ENCODE measurements at places on chromosomes 4 and X.

GRCh38 chr4:85864259-85865205, 389.6 kb downstream of the ARHGAP24 start:
- DNase-seq = no peak

- DNase-seq = no peak
These were observed 156.7 kb downstream of the TENT5D start for GRCh38 chrX:80576806-80577533.

- DNase-seq = no peak
These were observed 210.8 kb downstream of the ARHGAP10 start for GRCh38 chr4:147942729-147943128.

DNA sequence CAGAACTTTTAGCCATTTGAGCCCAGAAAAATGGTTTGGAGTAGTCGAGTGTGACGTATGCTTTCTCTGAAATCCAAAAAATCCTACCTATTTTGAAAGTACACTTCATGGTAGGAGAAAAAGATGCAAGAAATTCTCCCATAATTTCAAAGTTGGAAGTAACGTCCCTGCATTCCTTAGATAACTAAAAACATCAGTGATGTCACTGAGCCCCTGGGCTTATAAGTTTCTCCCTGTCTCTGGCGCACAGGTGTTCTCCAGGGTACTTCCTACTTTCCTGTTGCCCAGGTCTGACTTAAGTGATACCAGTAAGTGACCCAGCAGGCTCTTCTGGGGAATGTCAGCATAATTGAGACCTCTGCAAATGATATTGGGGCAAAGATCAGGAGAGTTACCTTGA, 90.5 kb upstream of the WDR1 start:
- DNase-seq = no peak

DNA sequence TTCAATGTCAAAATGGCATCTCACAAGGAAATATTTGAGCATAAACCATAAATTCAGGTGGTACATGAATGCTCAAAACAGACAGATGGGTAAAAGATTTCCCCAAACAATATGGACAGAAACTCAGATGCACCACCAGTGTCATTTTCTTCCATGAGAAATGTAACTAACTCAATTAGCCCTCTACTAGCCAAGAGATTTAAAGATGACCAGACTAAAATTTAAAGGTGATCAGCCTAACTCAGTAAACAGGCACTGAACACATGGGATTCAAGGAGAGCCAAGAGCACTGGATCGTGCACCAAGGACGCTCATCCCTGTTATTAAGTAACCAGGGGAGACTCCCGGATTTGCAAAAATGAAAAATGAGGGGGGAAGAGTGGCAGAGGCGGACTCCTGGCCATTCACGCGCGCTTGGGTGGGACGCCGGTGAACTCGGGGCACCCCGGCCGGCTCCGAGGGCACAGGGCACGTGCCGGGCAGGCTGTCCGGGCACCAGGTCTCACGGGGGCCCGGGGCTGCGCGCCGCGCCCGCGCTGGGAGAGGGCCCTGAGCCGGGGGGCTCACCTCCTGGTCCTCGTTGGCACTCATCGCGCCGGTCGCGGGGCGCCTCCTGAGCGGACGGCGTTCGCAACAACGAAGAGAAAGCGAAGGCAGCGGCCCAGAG, 490 bp downstream of the RWDD4 start:
- DNase-seq = peak; percentile 84

GRCh38 chr4:105588252-105588651, 35.8 kb downstream of the ARHGEF38 start:
- no peak for DNase-seq

GRCh38 chr4:90715242-90715641, 588.0 kb downstream of the CCSER1 start:
- no peak for DNase-seq

- no peak for DNase-seq
These were observed 137.4 kb downstream of the DKK2 start for GRCh38 chr4:106898621-106899230.

GRCh38 chr4:54658252-54659093, 716 bp downstream of the KIT start:
- peak; percentile 86 for DNase-seq

DNA sequence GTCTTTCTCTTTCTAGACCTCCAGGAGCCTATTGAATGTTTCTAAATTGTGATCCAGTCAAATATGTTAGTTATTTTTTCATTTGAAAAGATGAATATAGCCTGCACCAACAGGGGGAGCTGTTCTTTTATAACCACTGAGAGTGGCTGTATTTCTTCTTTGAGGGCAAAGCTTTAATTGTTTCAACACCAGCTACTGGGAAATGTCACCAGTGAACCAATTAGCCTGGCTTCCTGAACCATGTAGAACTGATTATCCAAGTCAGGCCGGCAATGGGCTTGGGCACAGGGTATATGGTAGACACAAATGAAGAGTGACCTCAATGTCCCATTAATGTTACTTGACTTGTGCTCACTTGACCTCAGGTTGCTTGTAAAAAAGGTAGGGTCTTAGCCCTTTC, 4.8 kb upstream of the DAPP1 start:
- DNase-seq = no peak

GRCh38 chr4:186258216-186258811, 7.7 kb upstream of the F11 start:
- no peak for DNase-seq

- no peak for DNase-seq
These were observed 9.4 kb upstream of the AP1S2 start for GRCh38 chrX:15864023-15864422.

DNA sequence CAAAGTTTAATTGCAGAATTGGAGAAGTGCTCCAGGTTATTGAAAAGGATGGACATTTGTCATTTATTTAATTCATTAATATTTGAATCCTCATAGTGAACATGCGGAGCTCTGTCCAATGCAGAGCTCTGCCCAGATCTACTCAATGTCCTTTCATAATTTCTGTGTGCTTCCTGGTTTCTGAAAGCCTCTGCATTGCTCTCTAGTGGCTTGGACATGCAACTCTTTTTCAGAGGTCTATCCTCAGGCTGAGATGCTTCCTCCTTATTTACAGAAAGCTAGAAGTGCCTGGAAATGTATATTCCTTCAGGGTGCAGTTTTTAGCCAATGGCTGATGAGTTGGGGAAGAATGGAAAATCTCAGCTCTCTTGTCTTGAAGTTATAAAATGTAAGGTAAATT, 786.1 kb upstream of the AADAT start:
- no peak for DNase-seq

Measured in right kidney (tissue), 9 donors.